ENCODE measurements at places on chromosomes 2 and 18.
A peak's percentile ranks its signal among the peaks of the same experiment; 100 is the strongest.

DNA sequence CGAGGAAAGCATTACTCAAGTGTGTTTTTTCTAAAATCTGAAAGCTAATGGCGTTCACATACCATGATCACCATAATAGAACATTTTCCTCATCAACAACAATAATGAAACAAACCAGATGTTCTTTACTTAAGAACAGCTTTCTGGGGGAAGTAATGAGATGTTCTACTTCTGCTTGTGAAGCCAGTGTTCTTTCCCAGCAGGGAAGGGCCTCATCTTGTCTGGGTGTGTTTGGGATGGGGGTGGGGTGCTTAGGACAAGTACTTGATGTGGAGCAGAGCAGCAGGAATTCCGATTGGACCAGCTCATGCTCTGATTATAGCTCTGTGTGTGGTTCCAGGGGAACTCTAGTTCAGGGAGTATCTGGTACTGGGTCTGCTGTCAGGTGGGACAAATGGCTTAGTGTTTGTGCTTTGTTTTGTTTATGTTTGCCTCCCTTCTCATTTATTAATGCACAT lies 163.0 kb upstream of the NOSTRIN start:
- DNase-seq, result no peak

- DNase-seq, result no peak
Observed at GRCh38 chr2:567496-567864, 109.7 kb downstream of the TMEM18 start.

DNA sequence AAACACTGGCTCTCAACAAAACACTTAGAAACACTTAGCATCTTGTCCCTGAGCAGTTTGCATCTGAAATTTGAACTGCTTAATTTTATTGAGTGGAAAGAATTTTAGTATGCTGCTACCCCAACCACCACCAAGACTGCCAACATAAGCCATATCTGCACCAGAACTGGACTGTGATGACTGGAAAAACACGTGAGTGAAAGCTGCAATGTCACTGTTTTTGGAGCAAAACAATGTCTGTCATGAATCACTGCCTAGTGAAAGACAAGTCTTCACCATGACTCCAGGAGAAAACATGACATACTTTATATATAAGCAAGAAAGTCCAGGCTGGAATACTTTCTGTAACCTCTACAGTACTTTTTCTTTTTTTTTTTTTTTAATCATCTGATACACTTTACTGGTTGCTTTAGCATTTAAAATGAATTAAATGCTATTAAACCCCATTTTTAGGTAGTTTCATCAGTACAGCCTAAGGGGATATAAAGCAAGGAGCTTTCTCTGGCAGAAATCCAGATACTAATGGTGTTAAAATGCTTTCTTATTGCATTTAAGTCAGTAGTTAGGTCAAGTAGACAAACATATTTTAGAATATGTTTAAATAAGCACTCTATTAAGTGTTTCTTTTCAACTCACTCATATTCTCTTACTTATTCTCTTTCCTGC lies 2129.4 kb upstream of the PIK3C3 start:
- DNase-seq, result no peak

- no peak for DNase-seq
Observed at GRCh38 chr2:65380255-65380654, 52.1 kb downstream of the SPRED2 start.

DNA sequence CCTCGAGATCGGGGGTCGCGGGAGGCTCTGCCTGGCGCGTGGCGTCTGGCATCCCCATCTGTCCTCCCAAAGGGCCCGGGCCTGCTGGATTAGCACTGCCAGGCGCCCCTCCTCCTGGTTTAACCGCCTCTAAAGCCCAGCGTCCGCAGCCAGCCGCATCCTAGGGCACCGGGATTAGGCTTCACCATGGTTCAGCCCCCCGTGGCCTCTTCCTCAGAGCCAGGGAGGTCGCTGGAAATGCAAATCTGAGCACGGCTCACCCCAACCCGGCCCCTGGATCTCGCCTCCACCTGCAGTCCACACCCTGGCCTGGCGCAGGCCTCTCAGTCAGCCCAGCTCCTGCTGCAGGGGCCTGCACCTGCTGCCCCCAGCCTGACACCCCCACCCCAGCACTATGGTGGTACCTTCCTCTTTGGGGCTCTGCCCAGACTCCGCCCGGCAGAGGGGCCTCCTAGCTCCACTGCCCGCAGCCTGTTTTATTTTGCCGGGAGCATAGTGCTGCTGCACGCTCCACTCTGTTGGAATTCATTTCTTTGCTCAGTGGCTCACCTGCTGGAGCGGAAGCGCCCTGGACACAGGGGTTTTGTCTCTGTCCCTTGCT lies 13.2 kb downstream of the PRELID3A start:
- DNase-seq, result no peak

GRCh38 chr18:26293982-26294381 lies 67.7 kb downstream of the TAF4B start:
- no peak for DNase-seq

- no peak for DNase-seq
Observed at GRCh38 chr18:70432804-70433400, 144.1 kb downstream of the SOCS6 start.

DNA sequence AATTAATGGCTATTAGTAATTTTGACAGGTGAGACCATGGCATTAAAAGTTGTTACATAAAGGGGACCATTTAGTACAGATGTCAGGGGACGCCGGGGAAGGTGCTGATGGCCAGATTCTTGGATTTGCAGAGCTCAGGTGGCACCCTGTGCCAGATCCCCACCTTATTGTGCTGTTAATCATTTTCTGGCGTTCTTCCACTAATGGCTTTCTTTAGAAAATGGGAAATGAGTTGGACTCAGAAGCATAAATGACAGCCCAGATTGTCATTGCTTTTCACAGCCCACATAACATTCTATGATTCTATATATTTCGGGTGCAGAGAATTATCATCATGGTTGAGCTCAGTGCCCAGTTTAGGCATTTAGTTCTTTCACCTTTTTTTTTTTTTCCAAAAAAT lies 257.2 kb upstream of the TCF4 start:
- DNase-seq, result no peak

DNA sequence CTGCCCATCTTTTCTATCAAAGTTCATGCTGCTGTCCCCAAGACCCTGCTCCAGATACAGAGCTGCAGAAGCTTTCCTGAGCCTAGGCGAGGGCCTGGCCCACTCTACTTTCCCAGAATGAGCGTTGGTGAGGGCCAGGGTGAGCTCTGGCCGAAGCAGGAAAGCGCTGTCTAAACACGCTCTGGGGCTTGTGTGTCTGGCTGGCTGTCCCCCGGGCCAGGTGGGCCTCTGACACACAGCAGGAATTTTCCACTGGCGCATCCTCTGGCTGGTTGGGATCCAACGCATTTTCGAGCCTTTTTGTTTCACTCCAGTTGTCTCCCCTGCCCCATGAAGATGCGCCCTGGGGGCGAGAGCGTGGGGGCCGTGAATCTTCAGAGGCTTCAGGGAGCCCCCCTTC lies 17.8 kb upstream of the KCNK3 start:
- DNase-seq, result no peak

DNA sequence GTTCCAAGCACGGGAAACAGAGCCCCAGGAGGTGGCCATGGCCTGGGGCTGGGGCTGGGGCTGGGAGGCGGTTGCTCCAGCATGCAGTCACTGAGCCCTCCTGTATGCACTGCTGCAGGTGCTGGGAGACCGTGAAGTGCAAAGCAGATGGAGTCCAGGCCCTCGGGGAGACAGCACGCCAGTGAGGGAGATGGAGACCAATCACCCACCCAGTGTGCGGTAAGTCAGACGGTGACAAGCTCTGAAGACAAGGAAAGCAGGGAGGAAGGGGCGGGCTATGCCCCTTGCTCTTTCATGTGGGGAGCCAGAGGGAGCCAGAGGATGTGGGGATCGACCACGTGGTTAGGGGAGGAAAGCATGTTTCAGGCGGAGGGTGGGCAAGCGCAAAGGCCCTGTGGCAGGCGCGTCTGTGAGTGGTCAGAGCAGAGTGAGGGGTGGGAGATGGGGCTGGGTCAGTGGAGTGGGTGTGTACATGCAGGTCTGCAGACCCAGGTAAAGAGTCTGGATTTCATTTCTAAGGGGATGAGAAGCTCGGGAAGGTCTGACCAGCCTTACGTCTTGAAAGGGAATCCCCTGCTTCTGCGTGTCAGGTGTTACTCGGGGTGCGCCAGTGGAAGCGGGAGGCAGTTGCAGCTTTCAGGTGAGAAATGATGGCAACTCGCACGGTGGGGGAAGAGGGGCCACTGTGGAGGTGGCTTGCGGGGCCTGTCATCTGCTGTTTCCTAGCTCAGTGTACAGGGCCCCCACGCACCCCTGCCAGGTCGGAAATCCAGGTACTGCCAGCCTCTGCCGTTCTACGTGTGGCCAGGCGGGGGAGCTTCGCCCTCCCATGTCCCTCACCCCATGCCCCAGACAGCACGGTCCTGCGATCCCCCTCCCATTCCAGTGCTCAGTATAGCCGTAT lies 19.4 kb downstream of the RRM2 start:
- DNase-seq, result peak; percentile 67

DNA sequence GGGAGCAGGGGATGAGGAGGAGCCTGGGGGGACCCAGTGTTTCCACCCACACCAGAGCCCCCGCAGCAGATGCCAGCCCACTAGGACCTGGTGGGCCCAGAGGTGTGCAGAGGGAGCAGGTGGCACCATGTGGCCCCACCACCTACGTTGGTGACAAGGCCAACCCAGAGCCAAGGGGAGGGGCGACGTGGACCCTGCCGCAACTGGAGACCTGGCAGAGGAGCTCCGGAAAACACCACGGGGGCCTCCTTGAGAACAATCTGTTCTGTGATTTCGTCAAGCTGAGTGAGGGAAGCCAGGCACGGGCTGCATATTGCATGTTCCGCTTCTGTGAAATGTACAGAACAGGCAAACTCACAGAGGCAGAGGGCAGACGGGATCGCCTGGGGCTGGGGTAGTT lies 49.1 kb upstream of the GPC1 start:
- DNase-seq, result no peak

- DNase-seq, result no peak
Observed at GRCh38 chr2:37869771-37870170, 55.3 kb upstream of the RMDN2 start.

DNA sequence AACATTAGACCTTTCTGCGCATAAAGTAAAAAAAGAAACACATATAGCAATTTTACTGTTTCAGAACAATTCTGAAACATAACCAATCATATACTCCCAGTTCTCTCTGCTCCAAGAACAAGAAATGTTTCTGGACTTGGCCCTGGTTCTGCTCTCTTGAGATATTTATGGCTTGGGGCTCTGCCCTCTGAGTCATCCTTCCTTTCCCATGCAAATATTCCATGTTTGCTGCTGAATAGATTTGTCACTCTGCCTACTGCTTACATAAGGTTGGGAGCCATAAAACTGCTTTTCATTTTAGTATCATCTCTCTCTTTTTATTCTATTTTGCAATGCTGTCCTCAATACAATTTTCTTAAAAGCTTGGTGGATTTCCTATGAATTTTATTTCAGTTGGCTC lies 499.6 kb upstream of the ACVR2A start:
- no peak for DNase-seq

DNA sequence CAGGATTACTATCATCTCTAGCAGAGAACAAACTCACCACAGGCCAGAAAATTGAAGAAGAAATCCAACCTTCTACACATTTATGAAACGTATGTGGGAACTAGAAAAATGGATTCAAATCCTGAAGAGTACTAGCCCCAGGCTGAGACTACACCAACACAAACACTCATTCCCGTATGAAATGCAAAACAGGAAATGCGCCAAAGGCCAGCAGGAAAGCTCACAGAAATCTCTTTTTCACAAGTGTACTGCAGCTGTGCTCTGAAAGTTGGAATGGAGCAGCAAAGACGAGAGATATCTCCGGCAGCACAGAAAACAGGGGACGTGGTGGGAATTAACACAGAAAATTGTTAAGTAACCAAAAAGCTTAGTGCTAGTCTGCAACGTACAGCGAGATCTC lies 913.5 kb downstream of the TDRD15 start:
- no peak for DNase-seq

DNA sequence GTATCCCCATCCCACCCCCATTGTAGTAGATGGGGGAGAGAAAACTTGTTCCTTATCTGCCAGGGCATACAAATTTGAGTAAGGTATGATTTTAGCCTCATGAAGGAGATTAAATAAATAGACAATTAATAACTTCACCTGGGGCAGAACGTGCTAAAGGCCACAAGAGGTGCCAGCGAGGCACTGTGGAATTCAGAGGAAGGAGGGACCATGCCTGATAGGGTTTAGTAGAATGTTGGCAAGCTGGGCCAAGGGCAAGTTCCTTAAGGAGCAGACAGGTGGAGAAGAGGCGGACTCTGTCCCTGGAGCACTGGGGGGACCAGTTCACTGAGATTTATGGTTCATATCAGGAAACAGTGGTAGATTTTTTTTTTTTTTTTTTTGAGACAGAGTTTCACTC lies 22.5 kb downstream of the STAMBP start:
- DNase-seq, result no peak

- DNase-seq, result no peak
Observed at GRCh38 chr2:236674646-236675045, 105.0 kb downstream of the ACKR3 start.

DNA sequence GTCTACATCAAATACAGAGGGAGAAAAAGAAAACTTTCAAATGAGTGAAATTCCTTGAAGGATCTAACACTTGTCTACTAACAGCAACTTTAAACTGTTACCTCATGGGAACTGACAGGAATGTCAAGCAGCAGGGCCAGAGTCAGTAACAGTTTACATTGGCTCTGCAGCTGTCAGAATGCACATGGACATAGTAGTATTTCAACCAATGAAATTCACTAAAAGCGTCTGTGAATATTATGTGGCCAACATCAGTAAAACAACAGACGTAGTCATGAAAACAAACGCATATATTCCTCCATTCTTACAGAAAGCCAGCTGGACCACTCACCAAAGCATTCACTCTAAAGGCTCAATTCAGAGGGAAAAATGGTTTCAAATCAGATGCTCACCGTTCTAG lies 79.3 kb upstream of the RNU4ATAC start:
- DNase-seq, result no peak

- peak; percentile 82 for DNase-seq
Observed at GRCh38 chr2:49973917-49974368, 819.6 kb upstream of the FSHR start.

DNA sequence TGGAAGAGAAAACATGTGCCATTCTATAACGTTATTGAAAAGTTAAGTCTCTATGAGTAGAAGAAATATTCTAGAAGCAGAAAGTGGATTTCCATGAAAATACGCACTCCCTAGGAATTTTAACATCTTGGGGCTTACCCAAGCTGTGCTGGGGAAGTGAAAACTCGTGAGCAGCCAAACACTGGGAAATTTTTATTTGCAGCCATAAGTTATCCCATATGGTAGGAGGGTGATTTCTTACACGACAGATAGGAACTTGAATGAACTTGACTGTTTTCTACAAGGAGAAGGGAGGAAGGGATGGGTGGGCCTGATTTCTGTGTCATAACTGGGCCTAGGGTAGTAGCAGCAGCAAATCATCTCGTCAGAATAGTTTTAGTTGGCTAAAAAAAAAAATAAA lies 272.6 kb downstream of the ETAA1 start:
- DNase-seq, result no peak

GRCh38 chr2:45860136-45861121 lies 209.0 kb downstream of the PRKCE start:
- DNase-seq, result peak; percentile 45
